Muscle of leg (tissue), 16 donors: ENCODE measurements at places on chromosomes 16 and 17. TPM values are rescaled to one million over a fixed set of nuclear protein-coding genes. Genes with fewer than 3 reads are reported as not detected.

KRTAP4-3 gene
- polyA plus RNA-seq, result not detected

RASL10B gene
- 4.4 TPM for polyA plus RNA-seq

HBA1 gene
- polyA plus RNA-seq, result 1,780 TPM

SLC47A2 gene
- polyA plus RNA-seq, result 0.53 TPM

RHBDF2 gene
- 4.4 TPM for polyA plus RNA-seq

DHRS7B gene
- polyA plus RNA-seq, result 20.2 TPM

HASPIN gene
- polyA plus RNA-seq, result 6.0 TPM

PHF23 gene
- polyA plus RNA-seq, result 32.8 TPM

TEKT5 gene
- not detected for polyA plus RNA-seq

SLFN13 gene
- 3.7 TPM for polyA plus RNA-seq

TBC1D3E gene
- 4.4 TPM for polyA plus RNA-seq

NHLRC4 gene
- polyA plus RNA-seq, result 1.8 TPM

NOTUM gene
- 3.4 TPM for polyA plus RNA-seq

ELAC2 gene
- polyA plus RNA-seq, result 38.4 TPM

DNAH2 gene
- polyA plus RNA-seq, result 6.2 TPM

GCGR gene
- polyA plus RNA-seq, result not detected

KRT36 gene
- polyA plus RNA-seq, result not detected

ZPBP2 gene
- polyA plus RNA-seq, result not detected

KRT24 gene
- not detected for polyA plus RNA-seq

SHCBP1 gene
- 8.6 TPM for polyA plus RNA-seq

MYH13 gene
- polyA plus RNA-seq, result 0.66 TPM

OR2C1 gene
- polyA plus RNA-seq, result 0.17 TPM

ABCC12 gene
- 0.18 TPM for polyA plus RNA-seq

HBZ gene
- 11.0 TPM for polyA plus RNA-seq

ITGAD gene
- polyA plus RNA-seq, result 0.60 TPM

CIAO3 gene
- 19.5 TPM for polyA plus RNA-seq

CACNG5 gene
- polyA plus RNA-seq, result not detected

PRSS36 gene
- 0.73 TPM for polyA plus RNA-seq

NPIPA8 gene
- polyA plus RNA-seq, result 1.3 TPM

XYLT1 gene
- polyA plus RNA-seq, result 6.2 TPM

JUP gene
- polyA plus RNA-seq, result 65.2 TPM

KRTAP1-5 gene
- polyA plus RNA-seq, result not detected

CACNA1H gene
- polyA plus RNA-seq, result 56.0 TPM

KRTAP4-6 gene
- polyA plus RNA-seq, result not detected

BAHCC1 gene
- 13.5 TPM for polyA plus RNA-seq

SPNS3 gene
- 0.29 TPM for polyA plus RNA-seq

FBXO39 gene
- polyA plus RNA-seq, result not detected

CA5A gene
- polyA plus RNA-seq, result not detected

TP53TG3F gene
- polyA plus RNA-seq, result not detected

CMTM4 gene
- polyA plus RNA-seq, result 14.0 TPM

MMP15 gene
- 31.8 TPM for polyA plus RNA-seq

SPNS2 gene
- polyA plus RNA-seq, result 8.4 TPM

WFDC1 gene
- 2.4 TPM for polyA plus RNA-seq

MT1M gene
- 1.2 TPM for polyA plus RNA-seq

C16orf96 gene
- polyA plus RNA-seq, result 0.29 TPM

CDH11 gene
- 70.5 TPM for polyA plus RNA-seq

AIPL1 gene
- not detected for polyA plus RNA-seq

METTL26 gene
- 42.3 TPM for polyA plus RNA-seq

OTOP3 gene
- not detected for polyA plus RNA-seq
